Left renal pelvis (tissue), 4 donors: ENCODE measurements at places on chromosomes 2 and 18.

DNA sequence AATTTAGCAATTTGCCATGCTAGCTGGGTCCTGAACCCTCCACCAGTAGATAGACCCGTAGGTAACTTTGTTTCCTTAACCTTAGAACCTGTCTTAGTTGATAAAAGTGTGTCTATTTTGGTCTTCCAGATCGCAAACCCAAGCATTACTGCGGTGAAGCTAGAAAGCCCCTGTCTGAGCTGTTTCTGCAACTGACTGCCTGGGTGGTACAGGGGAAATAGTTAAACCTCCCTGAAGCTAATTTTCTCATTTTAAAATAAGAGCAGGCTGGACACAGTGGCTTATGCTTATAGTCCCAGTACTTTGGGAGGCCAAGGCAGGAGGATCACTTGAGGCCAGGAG lies 101.7 kb upstream of the MSH2 start:
- no peak for DNase-seq

GRCh38 chr2:14603676-14604075 lies 28.8 kb upstream of the LRATD1 start:
- DNase-seq: no peak

- no peak for DNase-seq
Observed at GRCh38 chr2:196079052-196079451, 10.4 kb upstream of the DNAH7 start.

DNA sequence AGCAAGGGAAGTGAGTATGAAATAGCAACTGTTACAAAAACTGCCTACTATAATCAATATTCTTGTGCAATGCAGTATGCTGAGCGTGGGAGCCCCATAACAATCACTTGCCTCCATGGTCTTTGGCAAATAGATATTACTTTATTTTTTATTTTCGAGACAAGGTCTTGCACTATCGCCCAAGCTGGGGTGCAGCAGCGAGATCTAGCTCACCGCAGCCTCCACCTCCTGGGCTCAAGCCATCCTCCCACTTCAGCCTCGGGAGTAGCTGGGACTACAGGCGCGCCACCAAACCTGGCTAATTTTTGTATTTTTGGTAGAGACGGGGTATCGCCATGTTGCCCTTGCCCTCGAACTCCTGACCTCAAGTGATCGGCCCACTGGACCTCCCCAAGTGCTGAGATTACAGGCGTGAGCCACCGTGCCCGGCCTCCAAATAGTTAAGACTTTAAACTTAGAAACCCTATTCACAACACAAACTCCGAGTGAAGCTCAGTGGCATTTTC lies 1.2 kb upstream of the CCNT2 start:
- DNase-seq: no peak

DNA sequence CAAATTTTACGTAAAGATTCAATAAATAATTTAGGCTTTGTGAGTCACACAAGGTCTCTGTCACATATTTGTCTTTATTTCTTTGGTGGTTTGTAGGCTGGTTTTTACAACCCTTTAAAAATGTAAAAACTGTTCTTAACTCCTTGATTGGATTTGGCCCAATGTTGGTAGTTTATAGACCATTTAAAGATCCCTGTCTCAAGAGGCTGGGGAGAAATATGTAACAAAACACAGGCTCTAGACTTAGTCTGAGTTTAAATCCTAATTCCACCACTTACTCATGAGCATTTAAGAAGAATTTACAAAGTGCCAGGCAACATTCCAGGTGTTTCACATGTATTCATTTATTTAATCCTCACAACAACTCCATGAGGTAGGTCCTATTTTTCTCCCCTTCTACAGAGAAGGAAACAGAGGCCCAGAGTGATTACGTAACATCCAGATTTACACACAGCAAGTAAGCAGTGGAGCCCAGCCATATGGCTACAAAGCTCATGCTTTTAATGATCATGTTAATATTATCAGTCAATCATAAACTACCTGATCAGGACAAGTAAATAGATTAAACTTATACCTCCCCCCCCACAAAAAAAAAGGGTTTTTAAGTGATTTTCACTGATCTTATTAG lies 416.6 kb upstream of the ACVR2A start:
- no peak for DNase-seq

DNA sequence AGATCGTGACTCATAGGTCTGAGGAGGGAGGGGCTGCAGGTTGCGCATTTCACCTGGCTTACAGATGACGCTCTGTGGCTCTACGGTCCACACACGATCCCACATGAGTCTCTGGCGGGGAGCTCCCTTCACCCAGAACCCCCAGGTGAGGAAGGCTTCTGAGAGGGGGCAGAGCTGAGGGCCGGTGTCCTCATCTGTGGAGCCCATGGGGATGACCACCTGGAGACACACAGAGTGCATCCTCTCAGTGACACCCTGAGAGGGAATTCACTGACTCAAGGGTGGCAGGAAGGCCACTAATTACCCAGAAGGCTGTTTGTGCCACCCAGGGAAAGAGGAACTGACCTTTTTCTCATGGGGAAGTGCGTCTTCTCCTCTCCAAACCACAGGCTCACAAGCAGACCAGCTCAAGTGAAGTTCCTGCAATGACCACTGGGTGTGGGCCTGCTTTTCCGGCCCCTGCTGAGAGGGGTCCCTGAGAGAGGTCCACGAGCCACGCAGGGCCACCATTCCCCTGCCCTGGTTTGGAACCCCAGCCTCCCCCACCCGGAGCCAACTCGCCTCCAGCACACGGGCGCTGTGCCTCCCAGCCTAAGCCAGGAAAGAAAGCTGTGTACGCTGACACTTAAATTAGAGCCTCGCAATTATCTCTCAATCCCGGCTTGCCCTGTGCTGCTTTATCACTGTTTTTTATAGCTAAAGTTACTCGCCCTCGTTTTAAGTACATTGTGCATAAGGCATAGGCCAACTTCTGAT lies 114.1 kb downstream of the BCL11A start:
- no peak for DNase-seq

DNA sequence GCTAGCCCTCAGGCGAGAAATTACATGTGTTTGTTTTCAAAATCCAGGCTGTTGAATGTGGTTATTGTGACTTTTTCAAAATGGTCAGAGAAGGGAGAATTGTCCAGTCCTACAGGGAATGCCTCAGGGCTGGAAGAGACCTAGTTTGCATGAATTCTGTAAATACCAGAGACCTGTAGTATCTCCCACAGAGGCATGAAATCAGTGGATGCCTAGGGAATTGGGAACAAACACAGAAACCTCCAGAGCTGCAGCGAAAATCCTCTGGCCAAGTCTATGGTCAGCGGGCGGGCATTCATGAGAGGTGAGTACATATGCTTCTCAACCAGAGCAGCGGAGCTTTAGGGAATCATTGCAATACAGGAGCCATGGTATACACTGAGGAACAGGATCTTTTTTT lies 1596.5 kb upstream of the NXPH2 start:
- DNase-seq: no peak

- DNase-seq: no peak
Observed at GRCh38 chr2:236663287-236664101, 93.9 kb downstream of the ACKR3 start.

DNA sequence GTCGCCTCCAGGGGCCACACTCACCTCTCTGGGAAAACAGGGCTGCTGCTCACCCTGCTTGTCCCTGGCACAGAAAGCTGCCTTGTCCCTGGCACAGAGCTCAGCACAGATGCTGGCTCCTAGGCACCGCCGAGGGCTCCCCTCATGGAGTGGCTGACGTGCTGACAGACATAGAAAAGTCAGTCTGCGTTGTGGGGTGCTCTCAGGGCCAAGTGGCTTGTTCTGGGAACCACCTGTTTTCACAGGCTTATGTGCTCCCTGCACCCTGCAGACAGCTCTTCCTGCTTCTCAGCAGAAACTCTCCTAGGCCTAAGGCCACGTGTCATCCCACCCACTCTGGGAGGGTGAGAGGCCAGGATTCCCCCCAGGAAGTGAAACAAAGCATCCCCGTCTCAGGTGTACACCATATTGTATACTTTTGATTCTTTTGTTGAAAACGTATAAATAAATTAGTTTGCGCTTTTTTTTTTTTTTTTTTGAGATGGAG lies 84.7 kb upstream of the TMEM200C start:
- DNase-seq: no peak

DNA sequence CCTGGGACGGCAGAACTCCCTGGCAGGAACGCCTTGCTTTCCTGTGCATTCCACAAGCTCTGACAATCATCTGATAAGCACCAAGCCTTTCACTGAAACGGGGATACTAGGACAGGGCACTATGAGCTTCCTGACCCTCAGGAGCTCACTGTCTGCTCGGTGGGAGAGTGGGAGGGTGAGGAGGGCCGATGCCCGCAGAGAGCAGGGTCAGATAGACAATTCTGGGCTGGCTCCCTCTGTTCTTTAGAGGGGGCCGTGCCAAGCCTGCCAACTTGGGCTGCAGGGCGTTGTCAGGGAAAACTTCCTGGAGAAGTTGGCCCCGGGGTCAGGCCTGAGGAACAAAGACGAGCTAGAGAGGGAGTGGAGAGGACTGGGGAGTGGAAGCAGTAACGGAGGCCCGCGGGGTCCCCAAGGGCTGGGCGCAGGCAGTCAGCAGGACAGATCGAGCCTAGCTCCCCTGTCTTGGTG lies 82.0 kb downstream of the CTAGE1 start:
- no peak for DNase-seq

DNA sequence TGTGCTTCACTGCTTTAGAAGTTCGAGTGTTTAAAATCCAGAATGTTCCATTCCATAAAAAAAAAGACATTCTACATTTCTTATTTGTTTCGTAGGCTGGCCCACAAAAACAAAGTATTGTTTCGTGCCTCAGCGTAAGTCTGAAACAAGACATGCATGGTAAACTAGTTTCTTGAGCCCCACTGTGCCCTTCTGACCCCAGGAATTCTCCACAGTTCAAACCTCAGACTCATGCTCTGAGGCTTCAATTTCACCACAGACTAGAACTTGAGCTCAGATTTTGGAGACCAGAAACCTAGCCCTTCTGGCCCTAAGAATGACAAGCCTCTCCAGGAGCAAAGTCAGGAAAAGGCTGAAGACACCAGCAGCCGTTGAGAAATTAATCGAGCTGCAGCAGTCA lies 151.5 kb downstream of the SLC8A1 start:
- no peak for DNase-seq

DNA sequence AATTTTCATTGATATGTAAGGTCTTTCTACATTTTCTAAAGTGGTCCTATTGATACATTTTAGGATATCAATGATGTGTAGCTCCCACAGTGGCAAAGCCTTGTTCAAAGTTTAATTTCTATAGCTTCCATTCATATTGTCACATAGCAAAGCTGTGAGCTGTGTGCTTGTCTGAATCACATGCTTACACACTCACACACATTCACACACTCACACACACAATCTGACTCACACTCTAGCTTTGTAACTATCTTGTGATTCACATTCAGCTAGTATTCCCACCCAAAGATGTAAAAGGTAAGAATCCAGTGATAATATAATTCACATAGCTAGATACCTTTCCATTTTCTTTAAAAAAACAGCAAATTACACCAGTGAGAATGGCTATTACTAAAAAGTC lies 58.7 kb downstream of the MAPRE2 start:
- DNase-seq: no peak

DNA sequence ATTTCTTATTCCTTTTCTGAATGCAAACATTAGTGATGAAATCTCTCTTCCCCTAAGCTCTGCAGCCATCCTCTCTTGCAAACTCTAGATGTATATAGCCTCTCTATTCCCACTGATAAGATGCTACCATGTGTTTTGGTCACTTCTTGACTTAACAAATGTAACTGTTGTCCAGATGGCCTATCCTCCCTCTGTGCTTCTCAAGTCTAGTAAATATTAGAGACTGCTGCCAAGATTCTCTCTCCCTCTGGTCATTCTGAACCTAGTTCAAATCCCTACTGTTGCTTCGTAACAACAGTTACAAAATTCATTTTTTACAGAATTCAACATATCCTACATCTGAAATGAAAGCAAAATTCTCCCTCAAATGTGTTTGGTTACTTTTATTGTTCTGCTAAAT lies 156.6 kb downstream of the TXNL1 start:
- no peak for DNase-seq

DNA sequence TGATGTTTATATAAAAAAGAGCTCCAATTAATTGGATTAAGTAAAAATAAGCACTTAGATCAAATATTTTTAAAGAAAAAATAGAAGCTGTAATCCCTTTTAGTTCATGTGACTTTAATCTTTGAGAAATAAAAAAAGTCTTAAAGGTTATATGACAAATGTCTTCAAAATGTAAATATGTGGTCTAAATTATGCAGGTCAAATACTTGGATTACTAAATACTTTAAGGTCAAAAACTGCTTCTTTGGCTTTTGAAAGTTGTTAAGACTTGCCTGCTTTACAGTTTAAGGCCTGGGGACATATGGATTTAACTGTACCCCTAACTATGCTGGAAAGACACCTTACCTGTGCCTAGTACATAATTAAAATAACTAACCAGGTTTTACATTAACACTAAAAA lies 15.5 kb upstream of the PDK1 start:
- no peak for DNase-seq

DNA sequence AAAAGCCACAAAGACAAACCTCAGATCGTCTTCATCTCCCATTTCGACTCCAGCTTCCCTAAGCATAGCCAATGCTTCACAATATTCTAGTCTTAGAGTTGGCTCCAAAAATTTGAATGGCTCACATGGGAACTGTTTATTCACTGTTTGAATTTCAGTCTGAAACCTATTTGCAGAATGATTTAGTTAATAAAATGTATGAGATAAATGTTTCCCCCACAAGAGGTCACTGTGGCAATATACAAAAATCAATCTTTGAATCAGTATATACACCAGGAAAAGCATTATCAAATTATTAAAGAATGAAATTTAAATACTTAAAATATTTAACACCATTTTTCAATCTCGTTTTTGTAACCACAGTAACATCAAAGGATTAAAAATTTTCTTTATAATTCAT lies 40.0 kb upstream of the MCM6 start:
- peak; percentile 16 for DNase-seq

DNA sequence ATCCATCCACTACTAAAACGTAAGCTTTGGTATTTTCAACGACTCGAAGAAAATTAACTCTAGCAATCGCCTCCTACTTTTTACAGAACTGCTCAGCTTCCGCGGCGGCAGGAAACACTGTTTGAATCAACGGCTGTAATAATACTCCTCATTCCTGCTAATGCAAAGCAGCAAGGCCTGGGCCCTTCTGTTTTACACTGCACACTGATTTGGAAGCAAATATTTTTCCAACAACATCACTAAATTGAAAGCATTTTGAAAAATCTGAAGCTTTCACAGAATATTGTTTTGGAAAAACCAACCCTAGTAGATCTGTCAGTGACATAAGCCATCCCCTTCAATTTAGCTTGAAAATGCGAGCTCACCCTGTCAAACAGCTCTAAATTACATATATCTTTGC lies 261.2 kb downstream of the TXNL1 start:
- peak; percentile 11 for DNase-seq

- DNase-seq: no peak
Observed at GRCh38 chr2:106977717-106978116, 91.8 kb upstream of the ST6GAL2 start.

GRCh38 chr18:67144329-67144728 lies 372.2 kb downstream of the DSEL start:
- DNase-seq: no peak

- no peak for DNase-seq
Observed at GRCh38 chr2:145265244-145265643, 745.3 kb upstream of the ZEB2 start.

- DNase-seq: no peak
Observed at GRCh38 chr18:32695534-32695933, 77.3 kb downstream of the KLHL14 start.

GRCh38 chr2:231646476-231646875 lies 53.8 kb downstream of the TEX44 start:
- no peak for DNase-seq

- DNase-seq: no peak
Observed at GRCh38 chr18:79548986-79549637, 130.5 kb upstream of the CTDP1 start.
